Activated naive CD4-positive, alpha-beta T cell treated with anti-CD3 and anti-CD28 coated beads, Interleukin-2, amount 50 U/mL, for 16 hours (primary cell): ENCODE measurements at places on chromosomes 4 and X.
A peak's percentile ranks its signal among the peaks of the same experiment; 100 is the strongest.

DNA sequence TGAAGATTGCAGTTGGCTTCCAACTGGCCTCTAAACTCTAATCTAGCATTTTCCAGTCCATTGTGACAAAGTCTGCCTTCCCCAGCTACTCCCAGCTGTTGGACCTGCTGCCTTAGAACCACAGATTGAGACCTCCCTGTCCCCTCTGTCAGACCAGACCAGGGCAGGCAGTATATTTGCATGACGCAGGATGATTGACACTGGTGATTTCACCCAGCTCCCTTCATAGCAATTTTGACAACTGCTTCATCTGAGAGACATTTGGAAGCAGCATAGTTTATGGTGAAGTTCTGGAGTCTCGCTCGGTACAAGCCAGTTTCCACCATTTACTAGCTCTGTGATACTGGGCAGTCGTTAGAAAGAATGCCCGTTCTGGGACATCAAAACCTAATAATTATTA is 2.5 kb downstream of the CYP4V2 start:
- DNase-seq = no peak

GRCh38 chr4:2570551-2571222 is 34.2 kb downstream of the FAM193A start:
- DNase-seq = peak; percentile 60

DNA sequence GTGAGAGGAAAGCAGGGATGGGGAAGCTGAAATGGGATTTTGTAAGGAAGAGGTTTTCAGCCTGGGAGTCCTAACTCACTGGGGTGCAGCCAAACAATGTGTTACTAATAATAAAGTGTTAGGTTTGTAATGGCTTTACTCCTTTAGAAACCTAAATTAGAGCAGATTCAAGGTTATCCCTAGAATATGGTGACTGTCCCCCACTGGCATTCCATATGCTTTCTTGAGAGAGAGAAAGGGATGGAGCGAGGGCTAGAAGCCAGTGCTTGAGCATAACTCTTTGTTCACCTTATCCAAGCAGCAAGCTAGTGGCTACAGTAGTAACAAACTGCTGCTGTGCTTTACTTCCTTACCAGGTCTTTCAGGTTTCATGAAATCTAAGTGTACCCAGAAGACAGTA is 249.1 kb upstream of the PGRMC2 start:
- no peak for DNase-seq

GRCh38 chr4:94947681-94948108 is 189.9 kb downstream of the BMPR1B start:
- no peak for DNase-seq

DNA sequence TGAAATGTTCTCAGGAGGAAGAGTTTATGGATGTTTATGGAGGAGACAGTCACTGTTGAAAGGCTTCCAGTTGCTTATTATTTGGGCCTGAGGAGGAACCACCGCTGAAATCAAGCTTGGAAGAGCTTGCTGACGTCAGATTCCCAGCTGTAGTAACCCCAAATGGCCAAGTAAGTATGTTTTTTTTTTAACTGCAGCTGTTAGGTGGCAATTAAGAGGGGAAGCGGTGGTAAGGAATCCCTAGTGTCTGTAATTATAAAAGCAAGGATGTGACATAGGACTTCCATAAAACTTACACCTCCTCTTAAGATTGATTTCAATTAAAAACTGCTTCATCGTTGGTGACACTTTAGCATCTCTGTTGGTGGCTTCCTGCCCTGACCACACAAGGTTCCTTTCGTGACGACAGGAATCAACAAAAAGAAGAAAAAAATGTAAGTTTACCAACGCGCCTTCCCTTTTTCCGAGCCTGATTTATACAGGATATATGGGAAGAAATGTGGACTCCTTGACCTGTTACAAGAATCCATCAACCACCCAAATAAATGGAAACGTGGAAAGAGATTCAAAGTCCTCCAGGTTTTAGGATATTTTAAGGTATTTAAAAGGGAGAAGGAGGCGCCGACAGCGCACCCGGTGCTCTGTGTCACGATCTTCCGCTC is 884 bp downstream of the RELL1 start:
- no peak for DNase-seq

DNA sequence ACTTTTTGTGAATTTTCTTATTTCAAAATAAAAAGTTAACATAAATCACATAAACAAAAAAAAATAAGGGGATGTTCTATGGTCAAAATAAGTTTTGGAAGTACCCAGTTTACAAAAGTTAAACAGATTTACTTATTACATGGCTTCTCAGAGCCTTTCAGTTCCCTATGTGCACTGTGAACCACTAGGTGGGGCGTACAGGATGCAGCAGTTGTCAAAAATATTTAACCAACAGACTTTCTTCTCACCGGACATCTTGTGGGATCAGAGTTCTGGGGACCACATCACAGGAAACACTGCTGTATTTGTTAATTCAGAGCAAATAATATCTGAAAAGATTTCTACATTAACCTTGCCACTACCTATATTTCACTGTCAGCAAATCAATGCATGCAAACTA is 74.1 kb downstream of the SMARCA1 start:
- DNase-seq = no peak

DNA sequence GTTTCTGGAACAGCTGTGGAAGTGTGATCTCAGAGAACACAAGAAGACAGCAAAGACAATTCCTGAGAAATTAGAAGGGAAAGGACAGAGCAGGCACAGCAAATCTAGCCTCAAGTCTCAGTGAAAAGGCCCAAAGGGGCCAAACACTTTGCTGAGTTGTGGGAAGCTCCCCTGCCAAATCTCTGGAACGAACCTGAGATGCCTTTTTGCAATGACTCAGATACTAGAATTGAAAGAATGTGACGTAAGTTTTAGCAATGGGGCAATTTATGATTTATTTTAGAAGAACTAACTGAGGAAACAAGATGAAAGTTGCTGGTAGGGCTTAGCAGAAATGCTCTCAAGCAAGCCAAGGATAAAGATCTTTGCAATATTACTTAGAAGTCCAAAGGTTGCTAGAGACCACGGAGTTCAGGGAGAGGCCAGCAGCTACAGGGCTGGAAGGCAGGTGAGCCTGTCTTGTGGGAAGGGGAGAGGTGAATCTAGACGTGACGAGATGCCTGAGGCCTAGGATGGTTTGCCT is 92.8 kb downstream of the AMELX start:
- no peak for DNase-seq

- no peak for DNase-seq
These were observed 12.4 kb downstream of the PAQR3 start for GRCh38 chr4:78926826-78927225.

DNA sequence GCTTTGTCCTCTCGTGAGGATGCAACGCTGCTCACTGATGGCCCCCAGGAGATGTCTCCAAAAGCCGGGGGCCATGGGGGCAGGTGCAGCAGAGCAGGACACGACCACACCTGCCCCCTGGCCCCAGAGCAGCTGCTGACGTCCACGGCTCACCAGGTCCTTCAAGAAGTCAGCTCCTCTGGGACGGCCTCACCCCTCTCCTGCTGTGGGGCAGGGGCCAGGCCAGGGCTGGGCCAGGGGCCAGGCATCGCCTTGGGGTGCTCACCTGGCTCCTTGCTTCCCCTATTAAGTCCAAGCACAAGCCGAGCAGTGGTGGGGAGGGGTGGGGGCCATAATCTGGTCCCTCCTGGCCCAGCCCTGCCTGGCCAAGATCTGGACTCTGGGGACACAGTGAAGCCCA is 28.6 kb upstream of the MXD4 start:
- no peak for DNase-seq

DNA sequence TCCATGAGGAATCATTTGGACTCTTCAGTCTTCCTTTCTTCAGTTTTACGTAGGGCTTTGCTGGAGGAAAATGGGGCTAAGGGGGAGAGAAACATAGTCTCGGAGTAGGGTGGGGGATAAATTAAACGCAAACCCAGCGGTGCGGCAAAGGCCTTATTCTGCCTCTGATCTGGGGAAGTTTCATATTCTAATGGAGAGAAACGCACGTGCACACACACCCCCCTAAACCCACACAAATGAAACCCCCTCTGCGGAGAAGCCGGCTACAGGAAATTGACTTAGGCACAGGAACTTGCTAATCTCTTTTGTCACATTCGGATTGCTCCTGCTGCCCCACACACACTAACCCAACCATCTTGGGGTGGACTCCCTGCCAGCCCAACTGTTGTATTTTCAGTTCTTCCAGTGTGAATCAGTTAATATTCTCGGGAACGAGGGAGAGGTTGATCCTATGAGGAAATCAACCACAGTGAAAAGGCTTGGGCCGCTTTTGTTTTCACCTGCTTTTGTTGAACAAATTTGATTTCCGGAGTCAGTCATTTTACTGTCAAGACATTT is at the start of gene RHOH:
Gene RHOH, plus strand, starts transcription at position 308 of the 558 bp plus-strand sequence. CDS start 46,356 bp downstream, outside the sequence.
- DNase-seq = peak; percentile 75

GRCh38 chrX:40169193-40170101 is 71.7 kb upstream of the BCOR start:
- DNase-seq = peak; percentile 73

DNA sequence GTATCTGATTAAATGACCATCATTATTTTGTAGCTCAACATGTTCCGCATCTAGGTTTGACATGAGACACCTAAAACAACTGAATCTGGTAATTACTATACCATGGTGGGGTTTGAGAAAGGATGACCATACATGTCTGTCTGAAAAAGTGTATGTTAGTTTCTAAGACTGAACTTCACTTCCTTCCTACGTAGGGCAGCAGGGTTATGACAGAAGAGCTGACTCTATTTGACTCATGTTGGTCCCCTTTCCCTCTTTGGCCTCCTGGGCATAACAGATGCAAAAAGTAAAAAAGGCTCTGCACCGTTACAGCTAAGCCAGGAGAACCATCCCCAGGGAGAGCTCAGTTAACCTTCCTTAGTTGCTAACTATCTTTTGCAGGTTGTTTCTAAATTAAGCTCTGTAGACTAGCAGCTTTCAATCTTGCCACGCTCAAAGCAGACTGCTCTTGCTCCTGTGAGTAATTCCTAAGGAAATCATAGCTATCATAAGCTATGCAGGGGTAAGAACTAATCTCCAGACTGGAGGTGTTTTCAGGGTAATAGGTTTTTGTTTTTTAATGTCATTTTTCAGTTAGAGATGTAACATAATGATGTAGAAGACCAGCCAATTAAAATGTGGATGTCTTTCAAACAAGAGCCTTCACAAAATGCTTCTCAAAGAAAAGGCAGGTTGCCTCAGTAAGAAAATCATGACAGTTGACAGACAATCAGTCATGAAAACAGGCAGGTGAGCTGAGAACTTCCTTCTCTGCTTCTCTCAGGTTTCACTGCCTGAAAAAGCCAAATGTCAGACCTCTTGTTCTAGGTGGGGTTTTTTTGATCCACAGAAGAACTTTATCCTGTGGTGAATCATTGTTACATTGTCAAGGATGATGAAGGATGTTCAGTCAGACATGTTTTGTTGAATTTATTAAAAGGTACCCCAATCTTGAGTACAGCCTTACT is 66.9 kb upstream of the DAPP1 start:
- no peak for DNase-seq

- DNase-seq = no peak
These were observed 20.3 kb downstream of the L1CAM start for GRCh38 chrX:153865685-153866084.

GRCh38 chr4:85792376-85793232 is 317.7 kb downstream of the ARHGAP24 start:
- no peak for DNase-seq

GRCh38 chr4:16197876-16198665 is 28.2 kb downstream of the TAPT1 start:
- DNase-seq = no peak
